ENCODE measurements at places on chromosomes 12 and 14. TPM values are rescaled to one million over a fixed set of nuclear protein-coding genes. Genes with fewer than 3 reads are reported as not detected.

RFLNA gene
- not detected for total RNA-seq

USP44 gene
- 0.59 TPM for total RNA-seq

EIF5 gene
- 246 TPM for total RNA-seq

CCDC88C gene
- total RNA-seq = 175 TPM

CYP46A1 gene
- total RNA-seq = 0.11 TPM

NGB gene
- total RNA-seq = not detected

TSPAN19 gene
- total RNA-seq = not detected

SHMT2 gene
- 355 TPM for total RNA-seq

RNF31 gene
- total RNA-seq = 170 TPM

NAV3 gene
- not detected for total RNA-seq

DNA sequence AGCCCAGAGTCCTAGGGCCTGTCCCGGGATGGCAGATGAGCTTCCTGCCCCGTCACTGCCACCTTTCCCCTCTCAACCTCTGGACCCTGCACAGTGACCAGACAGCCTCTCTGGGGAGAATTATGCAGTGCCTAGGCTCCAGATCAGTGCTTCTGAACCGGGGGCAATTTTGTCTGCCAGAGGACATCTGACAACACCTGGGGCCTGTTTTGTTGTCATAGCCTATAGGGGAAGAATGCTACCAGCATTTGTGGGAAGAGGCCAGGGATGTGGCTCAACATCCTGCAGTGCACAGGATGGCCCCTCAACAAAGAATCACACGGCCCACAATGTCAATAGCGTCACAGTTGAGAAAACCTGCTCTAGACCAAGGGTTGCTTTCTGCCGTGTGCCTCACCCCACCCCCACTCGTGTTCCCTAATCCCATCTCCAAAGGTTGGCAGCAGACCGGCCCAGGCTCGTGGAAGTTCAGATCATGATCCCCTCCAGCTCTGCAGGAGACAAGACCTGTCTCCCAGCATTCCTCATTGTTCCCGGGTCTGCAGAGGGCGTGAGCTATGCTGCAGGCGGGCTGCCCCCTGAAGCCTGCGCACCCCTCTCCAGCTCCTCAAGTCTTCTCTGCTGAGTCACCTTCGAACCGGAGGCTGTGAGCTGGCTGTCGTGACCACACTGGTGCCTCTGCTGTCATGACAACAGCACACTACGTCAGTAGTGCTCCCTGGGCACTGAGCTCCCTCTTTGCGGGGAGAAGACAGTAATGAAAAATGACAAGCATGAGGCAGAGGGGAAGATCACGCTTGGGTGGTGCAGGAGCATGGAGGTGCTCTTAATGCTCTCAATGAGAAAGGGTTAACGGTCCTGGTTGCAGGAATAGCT is 2.0 kb upstream of the GAPDH start:
- H3K4me1 ChIP-seq = peaks cover 46% of the 10 kb centered on the region
- H3K36me3 ChIP-seq = peaks cover 28% of the 10 kb centered on the region
- H3K27ac ChIP-seq = peak overlapping the region; percentile 99
- peak overlapping the region; percentile 97 for H3K4me3 ChIP-seq
- H3K27me3 ChIP-seq = no peaks in the 10 kb centered on the region

- H3K36me3 ChIP-seq = no peaks in the 10 kb centered on the region
- H3K4me3 ChIP-seq = peak overlapping the region; percentile 88
- no peaks in the 10 kb centered on the region for H3K27me3 ChIP-seq
- H3K27ac ChIP-seq = peak overlapping the region; percentile 65
Observed at GRCh38 chr14:55192054-55192621, 753 bp upstream of the DLGAP5 start.

- peaks cover 5% of the 10 kb centered on the region for H3K27me3 ChIP-seq
- H3K4me3 ChIP-seq = no peak overlapping the region
- DNase-seq = no peak
- H3K27ac ChIP-seq = no peak overlapping the region
Observed at GRCh38 chr12:25040593-25040992, 91.7 kb upstream of the BCAT1 start.

GRCh38 chr12:124617615-124618014 is 50.2 kb upstream of the NCOR2 start:
- no peaks in the 10 kb centered on the region for H3K4me1 ChIP-seq
- no peak overlapping the region for H3K4me3 ChIP-seq
- no peaks in the 10 kb centered on the region for H3K36me3 ChIP-seq
- no peak overlapping the region for H3K27ac ChIP-seq
- no peak for DNase-seq

DNA sequence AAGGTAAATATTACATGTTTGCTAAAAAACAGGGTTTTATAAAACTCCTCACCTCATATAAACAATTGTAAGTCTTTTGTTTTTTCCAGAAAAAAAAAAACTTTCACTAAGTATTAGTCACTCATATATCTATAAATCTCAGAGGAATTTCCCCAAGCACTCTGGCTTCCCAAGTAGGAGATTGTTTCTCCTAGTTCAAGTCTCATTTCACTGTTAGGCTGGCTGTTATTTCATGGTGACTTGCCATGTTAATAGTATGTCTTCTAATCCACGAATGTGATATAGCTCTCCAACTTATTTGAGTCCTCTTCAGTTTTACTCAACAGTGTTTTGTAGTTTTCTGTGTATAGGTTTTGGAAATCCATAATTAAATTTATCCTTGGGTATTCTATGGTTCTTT is 61.6 kb downstream of the CAPZA3 start:
- H3K36me3 ChIP-seq = no peaks in the 10 kb centered on the region
- no peak overlapping the region for H3K27ac ChIP-seq
- no peak for DNase-seq
- no peaks in the 10 kb centered on the region for H3K27me3 ChIP-seq

DNA sequence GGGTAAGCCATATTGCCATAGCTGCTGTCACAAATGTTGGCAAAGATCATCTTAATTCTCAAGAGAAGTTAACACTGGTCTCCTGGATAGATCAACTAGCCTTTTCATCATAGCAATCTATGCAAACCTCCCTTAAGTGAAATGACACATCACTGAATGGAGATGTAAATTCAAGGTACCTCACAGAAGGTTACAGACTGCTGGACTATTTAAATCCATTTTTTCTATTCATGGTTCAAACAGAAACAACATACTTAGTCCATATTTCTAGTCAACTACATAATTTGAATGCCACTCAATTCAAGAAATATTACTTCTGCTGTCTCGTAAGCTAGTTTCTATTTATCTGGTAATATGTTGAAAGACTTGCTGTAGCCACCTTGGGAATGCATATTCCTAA is 748.3 kb downstream of the C12orf50 start:
- H3K36me3 ChIP-seq = no peaks in the 10 kb centered on the region
- no peak for DNase-seq
- H3K27me3 ChIP-seq = no peaks in the 10 kb centered on the region
- no peak overlapping the region for H3K27ac ChIP-seq

DNA sequence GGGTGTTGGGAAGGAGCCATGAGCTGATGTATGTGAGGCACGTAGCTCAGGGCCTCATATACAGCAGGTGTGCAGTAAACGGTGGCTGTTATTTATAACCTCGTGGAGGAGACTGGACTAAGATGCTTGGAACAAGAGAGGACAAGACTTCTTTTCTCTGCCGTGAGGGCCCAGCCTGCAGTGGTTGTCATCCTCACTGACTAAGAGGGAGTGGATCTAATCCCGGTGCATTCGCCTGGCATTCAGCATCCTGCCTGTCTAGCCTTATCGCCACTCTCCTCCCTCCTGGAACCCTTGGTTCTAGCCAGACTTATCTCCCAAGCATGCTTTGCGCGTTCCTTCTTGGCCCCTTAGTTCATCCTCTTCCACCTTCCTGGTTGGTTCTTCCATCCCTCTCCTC is 3.9 kb downstream of the TSPAN9 start:
- no peak for DNase-seq
- H3K4me3 ChIP-seq = no peak overlapping the region
- no peak overlapping the region for H3K27ac ChIP-seq
- no peaks in the 10 kb centered on the region for H3K4me1 ChIP-seq
- H3K36me3 ChIP-seq = no peaks in the 10 kb centered on the region

- H3K27ac ChIP-seq = peak overlapping the region; percentile 89
- peaks cover 11% of the 10 kb centered on the region for H3K36me3 ChIP-seq
- peaks cover 41% of the 10 kb centered on the region for H3K4me1 ChIP-seq
- H3K4me3 ChIP-seq = peak overlapping the region; percentile 81
- DNase-seq = peak; percentile 90
Observed at GRCh38 chr14:68977718-68978171, 1.4 kb downstream of the ACTN1 start.

- DNase-seq = no peak
- peaks cover 8% of the 10 kb centered on the region for H3K4me1 ChIP-seq
- H3K27ac ChIP-seq = no peak overlapping the region
- no peak overlapping the region for H3K4me3 ChIP-seq
- H3K36me3 ChIP-seq = no peaks in the 10 kb centered on the region
Observed at GRCh38 chr12:10732549-10732948, 9.4 kb upstream of the YBX3 start.

GRCh38 chr14:98612434-98613200 is 659.4 kb downstream of the BCL11B start:
- H3K27ac ChIP-seq = no peak overlapping the region
- no peaks in the 10 kb centered on the region for H3K36me3 ChIP-seq
- H3K4me1 ChIP-seq = no peaks in the 10 kb centered on the region
- peaks cover 6% of the 10 kb centered on the region for H3K27me3 ChIP-seq

DNA sequence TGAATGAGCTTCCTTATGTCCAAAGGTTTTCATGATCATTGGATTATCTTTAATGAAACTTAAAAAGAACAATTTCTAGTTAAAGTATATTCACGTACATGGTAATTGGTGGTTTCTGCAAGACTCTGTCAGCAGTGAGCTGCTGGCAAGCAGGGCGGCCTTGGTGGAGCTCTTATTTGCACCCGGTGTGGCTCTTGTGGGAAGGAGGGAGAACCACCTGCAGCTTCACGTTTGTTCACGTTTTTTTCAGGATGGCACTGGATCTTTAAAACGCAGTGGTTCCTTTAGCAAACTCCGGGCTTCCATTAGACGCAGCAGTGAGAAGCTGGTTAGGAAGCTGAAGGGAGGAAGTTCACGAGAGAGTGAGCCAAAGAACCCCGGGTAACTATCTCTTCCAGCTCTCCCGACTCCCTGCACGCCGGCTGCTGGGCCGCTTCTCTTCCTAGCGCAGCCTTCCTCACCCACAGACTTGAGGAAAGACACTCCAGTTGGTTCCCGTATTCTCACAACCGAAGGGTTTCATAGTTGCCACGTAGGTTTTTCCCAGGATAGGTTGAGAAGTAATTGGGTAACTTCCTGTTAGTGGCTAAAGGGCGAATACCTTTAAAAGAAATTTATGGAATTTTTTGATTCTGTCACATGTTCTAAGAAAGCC is 28.3 kb downstream of the XRCC3 start:
- no peak overlapping the region for H3K4me3 ChIP-seq
- H3K27ac ChIP-seq = no peak overlapping the region
- H3K36me3 ChIP-seq = no peaks in the 10 kb centered on the region
- H3K27me3 ChIP-seq = no peaks in the 10 kb centered on the region

DNA sequence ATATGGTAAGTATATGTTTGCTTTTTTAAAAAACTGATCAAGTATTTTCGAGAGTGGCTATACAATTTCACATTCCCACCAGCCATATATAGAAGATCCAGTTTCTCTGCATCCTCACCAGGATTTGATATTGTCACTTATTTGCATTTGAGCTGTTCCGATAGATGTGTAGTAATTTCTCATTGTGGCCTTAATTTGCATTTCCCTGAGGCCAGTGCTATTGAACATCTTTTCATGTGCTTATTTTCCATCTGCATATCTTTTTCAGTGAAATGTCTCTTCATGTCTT is 72.9 kb upstream of the VASH1 start:
- no peak overlapping the region for H3K27ac ChIP-seq
- no peaks in the 10 kb centered on the region for H3K4me1 ChIP-seq
- DNase-seq = no peak
- peaks cover 7% of the 10 kb centered on the region for H3K36me3 ChIP-seq
- peaks cover 33% of the 10 kb centered on the region for H3K27me3 ChIP-seq

DNA sequence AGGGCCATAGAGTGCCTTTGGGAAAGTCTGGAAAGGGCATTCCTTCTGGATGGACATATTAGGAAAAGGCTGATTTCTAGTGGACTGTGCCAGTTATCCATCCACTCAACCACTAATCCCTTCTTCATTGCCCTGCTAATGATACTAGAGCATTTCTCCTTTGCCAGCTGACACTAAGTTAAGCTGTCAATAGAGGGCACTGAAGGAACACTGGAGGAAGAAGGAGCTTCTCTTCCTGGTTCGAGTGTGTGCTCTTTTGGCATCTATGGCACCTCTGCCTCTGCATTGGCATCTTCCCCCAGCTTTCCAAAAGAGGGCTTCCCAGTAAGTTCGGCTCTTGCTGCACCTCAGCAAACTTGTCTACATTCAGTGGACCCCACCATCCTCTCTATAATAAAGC is 165.4 kb downstream of the DERA start:
- no peaks in the 10 kb centered on the region for H3K27me3 ChIP-seq
- no peak overlapping the region for H3K27ac ChIP-seq
- no peak for DNase-seq
- H3K4me3 ChIP-seq = no peak overlapping the region
- H3K36me3 ChIP-seq = no peaks in the 10 kb centered on the region

- peaks cover 16% of the 10 kb centered on the region for H3K27me3 ChIP-seq
- no peak overlapping the region for H3K4me3 ChIP-seq
- no peak for DNase-seq
- no peak overlapping the region for H3K27ac ChIP-seq
Observed at GRCh38 chr14:51118993-51119392, 24.1 kb upstream of the TRIM9 start.

GRCh38 chr14:93161411-93161940 is 23.2 kb downstream of the MOAP1 start:
- H3K27ac ChIP-seq = no peak overlapping the region
- no peaks in the 10 kb centered on the region for H3K36me3 ChIP-seq

DNA sequence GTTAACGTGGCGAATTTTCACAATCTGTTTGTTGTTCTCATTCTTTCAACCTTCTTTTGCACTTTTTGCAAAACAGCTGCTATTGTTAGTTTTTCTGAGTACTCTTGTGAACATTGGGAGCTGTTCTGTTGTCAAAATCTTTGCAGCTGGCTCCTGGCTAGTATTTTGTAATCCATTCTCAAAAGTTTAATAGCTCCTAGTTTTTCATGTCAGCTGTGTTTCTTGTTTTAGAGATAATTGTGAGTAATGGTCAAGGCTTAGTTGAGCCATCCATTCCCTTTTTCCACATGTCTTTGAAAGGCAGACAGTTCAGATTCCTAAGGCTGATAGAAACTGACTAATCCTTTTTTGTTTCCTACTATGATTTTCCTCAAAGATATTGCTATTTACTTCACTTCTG is 39.1 kb upstream of the CRADD start:
- DNase-seq = no peak
- no peaks in the 10 kb centered on the region for H3K4me1 ChIP-seq
- no peaks in the 10 kb centered on the region for H3K36me3 ChIP-seq
- no peak overlapping the region for H3K27ac ChIP-seq
- H3K4me3 ChIP-seq = no peak overlapping the region

GRCh38 chr14:22998329-22999012 is 11.5 kb downstream of the C14orf93 start:
- no peaks in the 10 kb centered on the region for H3K36me3 ChIP-seq
- no peaks in the 10 kb centered on the region for H3K4me1 ChIP-seq
- H3K27ac ChIP-seq = no peak overlapping the region
- DNase-seq = no peak
- H3K27me3 ChIP-seq = no peaks in the 10 kb centered on the region

- H3K27ac ChIP-seq = no peak overlapping the region
- peaks cover 12% of the 10 kb centered on the region for H3K27me3 ChIP-seq
- H3K4me1 ChIP-seq = no peaks in the 10 kb centered on the region
- H3K36me3 ChIP-seq = no peaks in the 10 kb centered on the region
- no peak overlapping the region for H3K4me3 ChIP-seq
Observed at GRCh38 chr12:28135801-28136439, 54.3 kb upstream of the CCDC91 start.

All from natural killer cell treated with Interleukin-12 subunit alpha and Interleukin-12 subunit beta and Interleukin-15 and Interleukin-18, amount 100 ng/mL, for 72 hours (primary cell).